Activated T-cell treated with anti-CD3 and anti-CD28 coated beads, Interleukin-2, amount 50 U/mL, for 72 hours (primary cell): ENCODE measurements at places on chromosomes 12 and 14.

GRCh38 chr12:117832459-117833457 is 136.0 kb downstream of the KSR2 start:
- no peak for DNase-seq

GRCh38 chr12:40734276-40734675 is 42.0 kb downstream of the CNTN1 start:
- DNase-seq = no peak

DNA sequence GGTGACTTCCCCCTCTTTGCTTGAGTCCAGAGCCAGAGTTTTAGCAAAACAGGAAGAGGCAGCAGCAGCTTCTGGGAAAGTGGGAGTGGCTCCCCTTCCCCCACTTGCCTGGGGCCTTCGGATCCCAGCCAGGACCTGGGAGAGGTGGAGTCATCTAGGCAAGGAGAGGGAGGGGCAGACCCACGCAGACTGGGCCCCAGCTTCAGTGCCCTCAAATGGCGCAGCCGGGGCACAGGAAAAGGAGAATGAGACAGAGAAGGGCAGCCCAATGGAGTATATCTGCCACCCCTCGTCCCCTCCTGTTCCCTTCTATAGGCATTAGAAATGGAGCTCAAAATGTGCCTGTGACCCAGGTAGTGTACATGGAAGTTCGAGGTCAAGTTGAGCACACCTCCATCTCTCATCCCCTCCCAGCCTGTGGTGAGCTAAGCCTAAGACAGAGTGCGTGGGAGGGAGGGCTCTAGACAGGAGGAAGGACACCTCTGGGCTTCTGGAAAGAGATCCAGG is 9.3 kb upstream of the HDAC7 start:
- no peak for DNase-seq

DNA sequence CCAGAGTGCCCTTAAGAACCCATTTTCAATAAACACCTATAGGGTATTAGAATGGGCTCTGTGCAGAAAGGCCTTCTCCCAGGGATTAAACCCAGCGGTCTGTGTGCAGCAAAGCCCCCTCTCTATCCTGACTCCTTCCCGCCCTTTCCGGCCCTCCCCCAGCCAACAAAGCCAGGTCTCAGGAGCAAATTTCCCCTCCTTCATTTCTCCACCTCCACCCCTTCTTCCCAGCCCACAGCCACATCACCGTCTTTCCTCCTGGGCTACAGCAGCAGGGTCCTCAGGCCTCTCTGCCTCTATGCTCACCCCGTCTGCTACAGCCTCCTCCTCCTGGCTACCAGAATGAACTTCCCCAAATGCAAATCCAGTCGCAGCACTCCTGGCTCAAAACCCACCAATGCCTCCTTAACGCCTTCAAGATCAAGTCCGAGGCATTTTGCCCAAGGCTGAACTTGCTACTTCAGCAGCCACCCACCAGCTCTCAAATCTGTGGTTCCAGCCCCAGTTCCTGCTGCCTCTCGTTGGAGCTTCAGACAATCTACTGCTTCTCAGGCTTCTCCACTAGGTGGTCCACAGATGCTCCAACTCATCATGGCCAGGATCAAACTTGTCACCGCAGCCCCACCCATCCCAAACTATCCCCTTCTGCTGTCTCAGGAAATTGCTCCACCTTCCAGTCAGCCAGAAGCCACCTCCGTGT is 134.8 kb downstream of the BCL11B start:
- no peak for DNase-seq

DNA sequence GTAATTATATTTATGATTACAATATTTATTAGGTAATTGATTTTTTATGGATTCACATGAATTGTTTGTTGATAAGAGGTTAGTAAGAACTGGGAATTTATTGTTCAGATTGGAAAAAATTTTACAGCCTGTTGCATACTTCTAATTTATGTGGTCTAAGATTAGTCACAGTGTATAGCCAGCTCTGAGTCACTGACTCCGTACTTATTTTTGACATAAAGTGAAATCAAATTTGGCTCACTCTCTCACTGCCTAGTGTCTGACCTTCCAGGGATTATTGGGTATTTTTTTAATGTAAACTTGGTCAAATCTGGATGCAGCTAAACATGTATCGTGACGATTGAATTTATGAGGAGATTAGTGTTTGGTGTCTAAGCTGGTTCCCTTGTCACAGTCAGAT is 109.3 kb downstream of the PTPRQ start:
- no peak for DNase-seq

DNA sequence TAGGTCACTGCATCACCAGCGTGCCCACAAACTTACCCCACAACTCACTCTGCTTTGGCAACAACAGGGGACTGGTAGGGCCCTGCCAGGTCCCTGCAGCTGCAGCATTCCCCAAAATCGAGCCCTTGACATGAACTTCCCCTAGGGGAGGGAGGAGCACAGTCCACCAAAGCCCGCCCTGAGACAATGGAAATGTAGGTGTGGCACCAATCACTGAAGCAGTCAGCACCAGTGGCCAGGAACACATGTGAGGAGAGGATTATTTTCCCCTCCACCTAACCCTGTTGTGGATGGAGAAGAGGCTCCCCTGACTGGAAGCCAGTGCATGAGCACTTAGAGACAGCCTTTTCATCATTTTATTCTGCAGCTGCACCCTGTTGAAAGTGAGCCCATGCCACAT is 573.8 kb downstream of the SOX5 start:
- no peak for DNase-seq

DNA sequence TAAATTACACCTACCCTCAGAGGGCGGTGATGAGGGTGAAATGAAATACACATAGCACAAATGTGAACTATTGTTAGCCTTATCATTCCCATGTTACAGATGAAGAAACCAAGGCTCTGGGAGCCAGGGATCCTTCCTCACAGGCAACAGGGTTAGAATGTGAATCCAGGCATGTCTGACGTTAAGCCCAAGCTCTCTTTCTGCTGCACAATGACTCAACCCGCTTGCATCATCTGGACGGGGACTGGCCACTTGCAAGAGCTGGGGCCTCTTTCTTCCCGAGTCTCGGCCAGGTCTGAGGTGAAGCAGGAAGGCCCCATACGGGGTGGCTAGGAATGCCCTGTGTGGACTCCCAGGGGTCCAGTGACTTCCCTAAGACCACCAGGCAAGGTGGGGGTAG is 105.2 kb downstream of the RBM19 start:
- DNase-seq = no peak

DNA sequence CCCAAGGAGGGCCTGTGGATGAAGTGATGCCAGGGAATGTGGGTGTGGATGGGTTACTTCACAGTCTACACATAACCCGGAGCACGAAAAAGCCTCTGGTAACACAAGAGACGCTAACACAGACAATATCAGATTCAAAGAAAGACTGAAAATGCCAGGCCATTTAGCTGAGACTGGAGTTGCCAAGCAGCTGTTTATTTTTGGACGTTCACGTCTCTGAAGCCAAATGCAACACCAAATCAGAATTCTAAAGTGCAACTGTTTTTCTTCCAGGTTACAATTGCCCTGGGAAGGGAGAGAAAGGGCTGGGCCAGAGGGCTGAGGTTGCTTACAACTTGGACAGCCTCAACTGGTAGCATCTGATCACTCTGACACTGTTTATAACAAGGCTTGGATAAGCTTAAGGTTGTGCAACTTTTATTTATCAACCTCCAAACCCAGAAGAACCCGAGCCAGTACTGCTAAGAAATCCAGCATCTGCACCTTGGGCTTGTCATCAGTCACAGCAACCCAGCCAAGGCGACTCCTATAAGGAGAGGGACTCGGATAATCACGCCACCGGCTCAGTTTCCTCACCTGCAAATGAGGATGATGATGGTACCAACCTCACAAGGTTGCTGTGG is 24.8 kb downstream of the NUAK1 start:
- no peak for DNase-seq

DNA sequence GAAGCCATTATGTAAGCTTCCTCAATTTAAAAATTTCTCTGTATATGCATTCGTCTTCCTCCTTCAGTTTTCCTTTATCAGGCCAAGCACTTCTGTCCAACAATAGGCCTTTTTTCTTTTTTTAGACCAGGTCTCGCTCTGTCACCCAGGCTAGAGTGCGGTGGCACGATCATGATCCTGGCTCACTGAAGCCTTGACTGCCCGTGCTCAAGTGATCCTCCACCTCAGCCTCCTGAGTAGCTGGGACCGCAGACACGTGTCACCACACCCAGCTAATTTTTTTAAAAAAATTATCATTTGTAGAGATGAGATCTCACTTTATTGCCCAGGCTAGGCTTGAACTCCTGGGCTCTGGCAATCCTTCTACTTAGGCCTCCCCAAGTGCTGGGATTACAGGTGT is 25.8 kb downstream of the TAOK3 start:
- no peak for DNase-seq

DNA sequence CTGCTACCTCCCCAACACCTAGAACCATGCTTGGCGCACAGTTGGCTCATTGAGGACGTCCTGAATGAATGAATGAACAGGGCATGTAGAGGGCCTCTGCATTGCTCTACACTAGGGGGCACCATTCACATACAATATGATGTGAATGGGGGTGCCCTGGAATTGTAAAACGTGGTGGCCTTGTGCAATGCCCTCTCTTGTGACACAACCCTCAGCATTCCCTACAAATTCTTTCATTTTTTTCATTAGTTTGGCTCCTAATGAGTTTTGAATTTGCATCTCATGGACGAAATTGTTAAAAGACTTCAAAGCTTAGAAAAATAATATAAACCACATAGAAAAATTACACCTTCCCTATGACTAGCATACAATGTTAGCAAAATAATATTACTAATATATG is 2.3 kb upstream of the DIO2 start:
- peak; percentile 27 for DNase-seq

GRCh38 chr14:67618617-67619063 is 1.1 kb upstream of the ARG2 start:
- peak; percentile 27 for DNase-seq

DNA sequence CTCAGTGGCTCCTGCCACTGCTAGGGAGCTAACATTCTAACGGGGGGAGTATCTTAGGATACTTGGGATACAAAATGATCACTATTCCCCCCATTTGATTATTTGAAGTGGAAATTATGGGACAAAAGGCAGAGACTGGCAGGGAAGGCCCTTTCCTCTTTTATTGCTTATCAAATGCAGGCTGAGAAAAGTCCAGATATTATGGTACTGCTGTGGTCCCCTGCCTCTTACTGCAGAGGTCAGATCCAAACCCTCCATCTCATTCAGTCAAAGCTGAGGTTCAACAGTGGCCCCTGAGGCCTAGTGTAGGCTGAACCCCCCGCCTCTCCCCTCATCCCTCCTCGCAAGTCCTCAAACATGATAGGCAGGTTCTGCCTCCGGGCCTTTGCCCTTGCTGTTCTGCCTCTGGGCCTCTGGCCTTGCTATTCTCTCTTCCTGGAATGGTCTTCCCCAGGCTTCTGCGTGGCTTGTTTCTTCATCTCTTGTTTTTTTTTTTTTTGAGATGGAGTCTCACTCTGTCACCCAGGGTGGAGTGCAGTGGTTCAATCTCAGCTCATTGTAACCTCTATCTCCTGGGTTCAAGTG is 34.2 kb downstream of the KRT80 start:
- no peak for DNase-seq

DNA sequence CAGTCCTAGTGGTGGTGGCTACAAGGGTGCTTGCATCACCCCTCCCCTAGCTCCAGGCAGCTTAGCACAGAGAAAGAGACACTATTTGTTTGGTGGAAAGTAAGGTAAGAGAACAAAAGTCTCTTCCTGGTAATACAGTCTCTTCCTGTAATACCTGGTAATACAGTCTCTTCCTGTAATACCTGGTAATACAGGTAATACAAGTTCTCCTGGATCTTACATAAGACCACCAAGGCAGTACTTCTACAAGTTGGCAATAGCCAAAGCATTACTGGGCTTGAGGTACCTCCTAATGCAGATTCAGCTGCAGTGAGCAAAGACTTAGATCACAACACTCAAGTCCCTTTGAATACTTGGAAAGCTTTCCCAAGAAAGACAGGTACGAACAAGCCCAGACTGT is 77.0 kb downstream of the CATSPERB start:
- no peak for DNase-seq
